HT1080 (cell line): ENCODE measurements at places on chromosomes 7 and 10. TPM values are rescaled to one million over a fixed set of nuclear protein-coding genes. Genes with fewer than 3 reads are reported as not detected.

Gene ADRB1
- total RNA-seq, result 0.06 and 0.07 TPM in 2 replicates

DNA sequence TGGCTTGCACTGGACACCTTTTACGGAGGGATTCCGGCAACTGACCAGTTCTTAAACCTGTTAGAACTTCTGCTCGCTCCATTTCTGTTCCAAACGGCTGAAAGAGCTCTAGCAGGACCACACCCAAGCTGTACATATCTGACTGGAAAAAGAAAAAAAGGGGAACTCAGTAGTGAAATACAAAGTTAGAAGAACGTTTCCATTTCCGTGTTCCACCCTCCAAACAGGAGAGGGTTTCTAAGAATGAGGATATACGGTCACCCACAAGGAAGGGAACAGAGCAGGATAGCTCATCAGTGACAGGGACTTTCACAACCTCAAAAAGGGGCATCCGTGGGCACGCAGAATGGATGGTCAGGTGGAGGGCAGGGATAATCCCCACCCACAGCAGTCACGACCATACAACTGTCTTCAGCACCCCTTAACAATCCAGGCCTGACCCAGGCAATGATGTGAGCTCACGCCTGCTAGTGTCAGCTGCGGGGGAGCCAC, 4.3 kb upstream of the ANKRD61 start:
- no peak for DNase-seq

- no peak for DNase-seq
Observed at GRCh38 chr10:73759512-73760115, 15.4 kb downstream of the SEC24C start.

GRCh38 chr10:49564461-49565009, 25.6 kb upstream of the ERCC6 start:
- DNase-seq, result no peak

GRCh38 chr10:23448323-23448722, 9.4 kb downstream of the OTUD1 start:
- no peak for DNase-seq

DNA sequence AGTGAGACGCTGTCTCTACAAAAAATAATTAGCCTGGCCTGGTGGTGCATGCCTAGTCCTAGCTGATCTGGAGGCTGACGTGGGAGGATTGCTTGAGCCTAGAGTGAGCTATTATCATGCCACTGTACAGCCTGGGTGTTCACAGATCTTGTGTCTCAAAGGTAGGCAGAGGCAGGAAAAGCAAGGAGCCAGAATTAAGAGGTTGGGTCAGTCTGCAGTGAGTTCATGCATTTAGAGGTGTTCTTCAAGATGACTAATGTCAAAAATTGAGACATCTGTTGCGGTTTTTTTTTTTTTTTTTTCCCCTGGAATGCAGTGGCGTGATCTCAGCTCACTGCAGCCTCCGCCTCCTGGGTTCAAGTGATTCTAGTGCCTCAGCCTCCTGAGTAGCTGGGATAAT, 5.4 kb downstream of the PPIA start:
- DNase-seq, result peak; percentile 71

GRCh38 chr7:45092931-45093235, 4.1 kb upstream of the NACAD start:
- no peak for DNase-seq

Gene GPR26
- not detected in 2 replicates for total RNA-seq

Gene SCIN
- total RNA-seq, result 0.03 TPM in 1 of 2 replicates, not detected in the other

GRCh38 chr7:17307969-17308648, 9.7 kb downstream of the AHR start:
- DNase-seq, result no peak

DNA sequence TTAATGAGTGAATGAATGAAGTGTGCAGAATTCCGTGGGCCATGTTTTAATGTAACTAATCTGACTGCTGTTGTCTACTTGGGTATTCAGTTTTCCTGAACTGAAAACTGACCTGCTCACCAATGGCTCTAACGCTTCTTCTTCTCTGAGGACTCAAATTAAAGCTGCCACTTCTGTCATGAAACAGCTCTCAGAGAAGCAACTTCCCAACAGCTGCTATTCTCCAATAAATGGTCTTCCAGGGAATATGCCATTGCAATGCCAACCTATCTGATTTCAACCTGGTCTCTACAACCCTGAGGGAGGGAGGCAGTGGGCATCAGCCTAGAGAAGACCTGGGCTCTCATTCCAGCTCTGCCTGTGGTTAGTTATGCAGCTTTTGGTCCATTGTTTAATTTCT, 69.4 kb downstream of the FRMD4A start:
- DNase-seq, result no peak

Gene ELN
- not detected in 2 replicates for total RNA-seq

- peak; percentile 53 for DNase-seq
Observed at GRCh38 chr7:100547872-100548271, 8.9 kb downstream of the AGFG2 start.

GRCh38 chr10:123044391-123044790, 35.6 kb downstream of the ACADSB start:
- DNase-seq, result no peak

DNA sequence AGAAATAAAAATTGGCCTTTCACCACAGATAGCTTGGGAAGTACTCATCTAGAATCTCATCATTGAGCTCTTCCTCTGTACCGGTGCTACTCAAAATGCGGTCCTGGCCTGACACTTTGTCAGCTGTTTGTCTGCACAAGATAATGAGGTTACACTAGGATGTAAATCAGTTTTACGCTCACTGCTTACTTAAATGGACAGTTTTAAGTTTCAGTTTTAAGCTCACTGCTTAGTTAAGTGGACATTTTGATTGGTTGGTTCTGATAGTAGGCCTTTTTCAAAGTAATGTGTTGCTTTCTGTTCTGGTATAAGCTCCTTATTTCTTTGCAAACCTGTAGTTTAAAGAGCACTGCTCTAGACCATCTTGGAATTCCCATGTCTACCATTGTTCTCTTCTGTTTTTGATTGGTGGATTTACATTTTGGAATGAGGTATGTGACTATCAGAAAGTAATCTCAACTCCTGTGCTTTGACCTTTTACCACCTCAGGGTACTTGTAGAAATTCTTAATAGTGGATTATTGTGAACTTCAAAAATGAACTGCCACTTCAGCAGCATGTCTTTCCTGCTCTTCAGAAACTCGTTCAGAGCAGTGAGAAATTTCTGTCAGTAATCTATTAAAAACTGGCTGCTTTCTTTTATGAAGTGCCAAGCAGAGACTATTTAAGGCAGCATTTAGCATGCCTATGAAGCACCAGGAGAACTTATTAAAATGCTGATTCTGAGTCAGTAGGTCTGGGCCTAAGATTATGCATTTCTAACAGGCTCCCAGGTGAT, 55.0 kb downstream of the C1GALT1 start:
- DNase-seq, result no peak
